Fibroblast of mammary gland (primary cell): ENCODE measurements at places on chromosomes 2 and 18.
A peak's percentile ranks its signal among the peaks of the same experiment; 100 is the strongest.

- DNase-seq = no peak
Observed at GRCh38 chr2:3899536-3900155, 196.3 kb downstream of the DCDC2C start.

DNA sequence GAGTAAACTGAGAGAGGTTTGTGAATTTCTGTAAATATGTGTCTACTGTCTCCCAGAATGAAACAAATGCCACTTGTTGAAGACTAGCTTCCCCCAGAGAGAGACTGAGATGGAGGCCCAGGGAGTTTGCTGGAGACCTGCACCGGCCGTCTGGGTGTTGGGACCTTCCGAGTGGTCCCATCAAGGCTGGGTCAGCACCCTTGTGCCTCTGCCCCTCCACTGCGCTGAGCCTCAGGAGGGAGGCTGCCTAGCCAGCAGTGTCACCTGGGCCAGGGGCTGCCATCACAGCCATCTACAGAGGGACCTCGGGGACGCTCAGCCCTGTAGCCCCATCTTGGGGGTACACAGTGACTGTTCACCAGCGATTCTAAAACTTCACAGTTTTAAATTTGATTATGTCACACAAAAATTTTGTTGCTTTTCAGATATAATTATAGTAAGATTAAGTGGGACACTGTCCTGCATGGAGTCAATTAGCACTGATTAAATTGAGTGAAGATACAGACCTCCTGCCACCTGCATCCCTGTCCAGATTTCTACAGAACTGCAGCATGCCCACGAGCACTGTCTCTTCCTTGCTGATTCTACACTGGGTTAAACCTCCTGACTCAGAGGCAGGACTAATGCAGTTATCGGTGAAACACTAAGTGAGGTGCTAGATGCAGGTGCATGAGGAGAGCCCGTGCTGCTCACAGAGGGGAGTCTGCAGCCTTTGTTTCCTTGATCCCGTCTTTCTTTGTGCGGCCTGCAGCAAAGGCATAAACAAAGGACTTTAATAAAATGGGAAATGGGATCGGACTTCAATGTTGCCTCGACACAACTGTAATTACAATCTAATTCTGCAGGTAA is 50.5 kb downstream of the TMEM18 start:
- DNase-seq = no peak

- no peak for DNase-seq
Observed at GRCh38 chr18:76824754-76825153, 2.4 kb downstream of the ZNF236 start.

DNA sequence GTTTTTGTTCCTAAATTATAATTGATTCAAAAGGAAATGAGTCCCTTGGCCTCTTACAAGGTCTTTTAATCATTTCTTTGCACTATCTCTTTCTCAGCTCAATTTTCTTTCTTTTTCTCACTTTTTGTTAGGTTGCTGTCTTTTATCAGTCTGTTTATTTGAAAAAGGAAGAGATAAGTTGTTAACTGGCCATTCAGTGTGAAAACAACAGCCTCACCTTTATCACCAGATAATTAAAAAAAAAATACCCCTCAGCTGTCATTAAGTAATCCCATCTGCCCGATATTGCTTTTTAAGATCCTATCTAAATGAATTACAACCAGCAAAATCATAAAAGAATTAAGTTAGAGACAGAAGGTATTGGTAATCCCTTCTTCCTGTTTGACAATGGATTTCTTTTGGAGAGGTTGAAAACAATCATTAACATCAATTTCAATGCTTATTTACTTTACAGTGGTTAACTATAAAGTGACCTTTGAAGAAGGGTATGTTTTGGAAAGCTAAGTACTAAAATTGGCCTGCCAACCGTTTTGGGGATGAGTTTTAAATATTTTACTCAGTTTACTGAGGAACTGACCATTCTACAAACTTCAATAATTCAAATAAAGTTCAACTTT is 104.9 kb downstream of the TGIF1 start:
- DNase-seq = no peak

GRCh38 chr2:67498931-67499330 is 101.8 kb downstream of the ETAA1 start:
- no peak for DNase-seq

DNA sequence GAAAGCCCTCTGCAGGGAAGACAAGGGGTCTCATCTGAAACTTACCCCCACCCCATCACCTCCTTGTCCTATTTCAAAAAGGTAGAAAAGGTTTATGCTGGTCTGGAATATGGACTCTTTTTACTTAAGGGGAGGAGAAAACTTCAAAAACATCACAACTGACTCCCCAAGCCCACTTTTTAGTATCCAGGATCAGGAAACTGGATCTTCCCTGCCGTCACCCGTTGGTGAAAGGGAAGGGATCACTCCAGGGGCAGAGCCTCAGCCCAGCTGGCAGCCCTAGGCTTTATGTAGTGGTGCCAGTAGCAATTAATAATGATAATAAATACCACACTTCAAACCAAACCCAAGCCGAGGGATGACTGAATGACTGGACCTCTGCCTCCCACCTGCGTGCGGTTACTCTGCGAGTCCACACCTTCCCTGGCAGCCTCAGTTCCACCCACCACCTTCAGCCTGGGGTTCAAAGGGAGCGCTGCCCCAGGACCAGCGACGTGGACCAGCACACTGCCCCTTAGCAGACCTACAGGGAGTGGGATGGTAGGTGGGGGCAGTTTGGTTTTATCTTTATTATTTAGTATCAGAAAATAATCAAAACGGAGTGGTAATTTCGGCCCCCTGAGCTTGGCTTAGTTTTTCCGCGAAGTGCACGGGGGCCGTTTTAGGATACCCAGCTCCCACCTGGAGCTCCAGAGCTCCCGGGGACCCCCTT is 4.9 kb upstream of the GATA6 start:
- DNase-seq = no peak

DNA sequence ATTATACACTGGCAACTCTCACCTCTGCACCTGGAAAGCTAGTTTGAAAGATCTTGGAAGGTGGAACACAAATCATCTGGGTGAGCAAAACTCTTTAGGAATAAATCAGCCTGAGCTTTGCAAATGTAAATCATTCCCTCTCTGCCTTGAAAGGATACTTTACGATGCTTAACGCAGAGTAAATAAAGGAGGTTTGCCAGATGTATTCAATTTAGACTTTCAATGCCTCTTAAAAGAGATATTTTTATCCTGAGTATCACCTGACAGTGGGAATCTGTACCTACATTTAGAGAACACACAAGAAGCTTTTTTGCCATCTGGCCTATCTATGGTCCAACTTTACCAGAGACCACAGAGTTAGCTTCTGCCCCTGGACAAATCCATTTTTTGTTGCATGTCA is 983.2 kb upstream of the CDH2 start:
- DNase-seq = no peak

DNA sequence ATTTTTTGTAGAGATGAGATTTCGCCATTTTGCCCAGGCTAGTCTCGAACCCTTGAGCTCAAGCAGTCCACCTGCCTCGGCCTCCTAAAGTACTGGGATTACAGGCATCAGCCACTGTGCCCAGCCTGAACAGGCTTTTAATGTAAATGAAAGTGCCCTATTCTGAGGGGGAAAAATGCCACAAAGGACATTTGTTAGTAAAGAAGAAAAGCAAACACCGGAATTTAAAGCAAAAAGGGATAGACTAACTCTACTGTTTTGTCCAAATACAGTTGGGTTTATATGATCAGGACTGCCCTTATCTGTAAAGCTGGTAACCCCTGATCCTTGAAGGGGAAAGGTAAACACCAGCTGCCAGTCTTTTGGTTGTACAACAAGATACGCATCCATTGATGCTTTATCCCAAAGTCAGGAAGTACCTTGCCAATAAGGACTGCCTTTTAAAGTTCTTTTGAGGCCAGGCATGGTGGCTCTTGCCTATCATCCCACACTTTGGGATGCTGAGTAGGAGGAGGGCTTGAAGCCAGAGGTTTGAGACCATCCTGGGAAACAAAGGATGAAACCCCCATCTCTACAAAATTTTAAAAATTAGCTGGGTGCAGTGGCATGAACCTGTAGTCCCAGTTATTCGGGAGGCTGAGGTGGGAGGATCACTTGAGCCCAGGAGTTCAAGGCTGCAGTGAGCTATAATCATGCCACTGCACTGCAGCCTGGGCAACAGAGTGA is 13.1 kb downstream of the CLEC4F start:
- no peak for DNase-seq

DNA sequence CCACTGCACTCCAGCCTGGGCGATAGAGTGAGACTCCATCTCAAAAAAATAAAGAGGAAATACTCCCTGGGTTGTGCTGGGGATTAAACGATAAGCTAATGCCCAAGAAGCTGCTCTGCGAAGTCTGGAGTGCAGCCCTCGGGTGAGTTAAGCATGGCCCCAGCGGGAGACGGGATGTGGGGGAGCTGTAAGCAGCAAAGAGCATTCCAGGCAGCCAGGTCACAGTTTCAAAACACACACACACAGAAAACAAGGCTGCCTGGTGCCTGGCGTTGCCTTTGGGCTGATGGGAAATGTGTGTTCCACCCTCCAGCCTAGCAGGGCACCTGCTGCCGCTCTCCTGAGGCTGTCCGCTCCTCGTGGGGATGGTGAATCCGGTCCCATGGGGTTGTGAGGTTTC is 24.1 kb downstream of the ODC1 start:
- DNase-seq = peak; percentile 60

GRCh38 chr2:20582600-20583221 is 68.2 kb downstream of the HS1BP3 start:
- DNase-seq = no peak

DNA sequence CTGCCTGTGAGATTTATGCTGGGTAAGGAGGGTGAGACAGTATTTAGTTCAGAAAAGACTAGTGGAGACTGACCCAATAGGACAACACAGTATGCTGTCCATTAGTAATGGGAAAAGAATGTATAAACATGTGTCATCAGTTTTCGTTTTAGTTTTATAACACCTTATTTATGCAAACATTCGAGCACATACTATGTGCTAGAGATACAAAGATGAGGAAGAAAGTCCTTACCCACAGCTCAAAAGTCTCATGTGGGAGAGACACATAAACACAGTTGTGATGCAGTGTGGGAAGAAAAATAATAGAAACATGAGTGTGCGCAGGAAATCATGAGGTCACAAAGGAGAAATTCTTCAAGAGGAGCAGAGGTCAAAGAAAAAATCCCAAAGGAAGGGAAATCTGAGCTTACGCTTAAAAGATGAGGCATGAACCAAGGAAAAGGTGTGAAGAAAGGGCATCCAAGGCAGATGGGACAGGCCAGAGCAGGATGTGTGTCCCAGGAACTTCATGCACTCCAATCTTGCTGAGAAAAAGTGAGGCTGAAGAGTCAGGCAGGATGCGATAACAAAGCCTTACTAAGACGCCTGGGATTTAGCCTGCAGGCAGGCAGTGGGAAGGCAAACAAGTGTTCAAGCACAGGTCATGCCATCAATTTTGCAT is 8.1 kb downstream of the METTL21A start:
- DNase-seq = peak; percentile 96

- DNase-seq = peak; percentile 91
Observed at GRCh38 chr2:217338306-217338916, 478.5 kb upstream of the TNP1 start.

- DNase-seq = no peak
Observed at GRCh38 chr2:219439506-219439905, 4.9 kb downstream of the SPEG start.

GRCh38 chr2:94994914-94995552 is 30.5 kb upstream of the MAL start:
- no peak for DNase-seq

DNA sequence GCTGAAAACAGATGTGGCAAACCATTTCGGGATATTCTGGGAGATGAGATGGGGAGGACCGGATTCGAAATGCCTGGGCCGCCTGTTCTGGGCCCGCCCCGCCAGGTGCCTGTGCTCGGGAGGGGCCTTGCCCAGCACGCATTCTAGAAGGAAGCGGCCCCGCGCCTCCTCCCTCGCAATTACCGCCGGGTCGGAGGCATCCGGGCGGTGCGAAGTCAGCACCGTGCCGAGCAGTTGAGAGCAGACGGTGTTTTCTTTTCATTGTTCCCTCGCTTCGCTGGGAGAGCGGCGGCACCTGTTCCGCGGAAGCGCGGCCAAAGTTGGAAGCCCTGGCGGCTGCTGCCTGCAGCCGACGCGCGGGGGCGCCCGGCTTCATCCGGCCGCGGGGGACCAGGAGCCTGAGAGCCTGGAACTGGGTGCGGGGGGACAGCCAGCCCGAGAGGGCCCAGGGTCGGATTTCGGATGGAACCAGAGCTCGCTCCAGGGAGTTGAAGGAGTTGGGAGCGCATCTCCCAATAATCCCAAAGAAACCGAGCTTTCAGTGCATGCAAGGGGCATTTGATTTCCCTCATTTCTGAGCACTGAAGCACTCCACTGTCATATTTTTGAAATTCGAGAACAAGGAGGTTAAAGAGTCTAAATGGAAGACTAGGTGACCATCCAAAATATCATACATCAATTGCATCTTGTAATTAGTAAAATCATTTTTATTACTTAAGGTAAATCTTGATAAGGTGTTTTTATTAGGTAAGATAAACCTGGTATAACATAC is 241.8 kb upstream of the RAB12 start:
- no peak for DNase-seq

GRCh38 chr18:54043484-54044251 is 180.8 kb downstream of the MBD2 start:
- peak; percentile 7 for DNase-seq

- no peak for DNase-seq
Observed at GRCh38 chr2:24919506-24920097, 435 bp downstream of the ADCY3 start.

DNA sequence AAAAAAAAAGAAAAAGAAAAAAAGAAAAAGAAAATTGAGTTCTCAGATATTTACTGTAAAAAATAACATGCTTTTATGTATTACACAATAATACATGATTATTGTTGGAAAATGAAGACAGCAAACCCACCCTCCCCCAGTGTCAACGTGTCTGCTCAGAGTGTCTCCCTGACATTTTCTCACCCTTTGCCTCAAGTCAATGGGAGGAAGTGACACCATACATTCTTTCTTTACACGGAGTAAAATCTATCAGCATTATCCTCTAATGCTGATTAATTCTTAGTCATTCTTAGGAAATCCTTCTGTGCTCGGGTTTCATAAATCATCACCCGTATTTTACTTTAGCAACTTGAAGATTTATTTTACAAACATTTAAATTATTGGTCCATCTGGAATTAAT is 32.0 kb downstream of the CTAGE1 start:
- DNase-seq = peak; percentile 94

DNA sequence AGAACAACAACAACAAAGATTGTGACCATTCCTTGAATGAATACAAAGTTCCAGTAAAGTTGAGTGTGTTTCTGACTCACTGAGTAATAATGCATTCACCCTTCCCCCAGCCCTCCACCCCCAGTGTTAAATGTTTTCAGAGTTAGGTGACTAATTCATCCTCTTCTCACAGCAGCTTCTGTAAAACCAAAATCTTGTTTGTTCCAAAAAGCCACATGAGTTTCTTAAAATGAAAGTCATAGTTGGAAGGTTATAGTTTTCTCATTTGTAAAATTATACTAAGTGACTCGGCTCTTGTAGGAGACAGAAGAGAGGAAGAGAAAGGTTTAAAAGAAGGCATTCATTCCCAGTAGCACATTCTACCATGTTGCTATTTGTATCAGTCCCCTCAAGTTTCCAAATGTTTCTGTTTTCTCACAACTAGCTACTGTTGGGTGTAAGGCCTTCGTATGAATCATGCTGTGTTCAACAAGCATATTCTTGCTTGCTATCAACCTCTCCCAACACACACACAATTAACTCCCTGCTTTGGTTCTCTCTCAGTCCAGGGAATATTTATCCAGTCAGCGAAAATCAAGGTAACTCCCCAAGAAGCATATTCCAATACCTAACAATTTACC is 75.3 kb downstream of the MBD2 start:
- peak; percentile 95 for DNase-seq

- DNase-seq = peak; percentile 37
Observed at GRCh38 chr18:55794288-55795052, 206.5 kb upstream of the TCF4 start.

- DNase-seq = peak; percentile 65
Observed at GRCh38 chr2:217729421-217730053, 273.3 kb downstream of the TNS1 start.
